Ecto neural progenitor cell (in vitro differentiated cells): ENCODE measurements at places on chromosomes 5 and 9.

DNA sequence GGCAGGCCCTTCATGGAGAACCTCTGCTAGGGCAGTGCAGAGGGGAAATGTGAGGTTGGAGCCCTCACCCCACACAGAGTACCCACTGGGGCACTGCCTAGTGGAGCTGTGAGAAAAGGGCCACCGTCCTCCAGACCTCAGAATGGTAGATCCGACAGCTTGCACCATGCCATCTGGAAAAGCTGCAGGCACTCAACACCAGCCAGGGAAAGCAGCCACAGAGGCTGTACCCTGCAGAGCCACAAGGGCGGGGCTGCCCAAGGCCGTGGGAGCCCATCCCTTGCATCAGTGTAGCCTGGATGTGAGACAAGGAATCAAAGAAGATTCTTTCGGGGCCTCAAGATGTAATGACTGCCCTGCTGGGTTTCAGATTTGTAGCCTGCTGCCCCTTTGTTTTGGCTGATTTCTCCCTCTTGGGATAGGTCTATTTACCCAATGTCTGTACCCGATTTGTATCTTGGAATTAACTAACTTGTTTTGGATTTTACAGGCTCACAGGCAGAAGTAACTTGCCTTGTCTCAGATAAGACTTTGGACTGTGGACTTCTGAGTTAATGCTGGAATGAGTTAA, 16.6 kb upstream of the ZDHHC11 start:
- DNase-seq: no peak

GRCh38 chr9:131179561-131180219, 54.3 kb downstream of the NUP214 start:
- no peak for DNase-seq

- no peak for DNase-seq
Observed at GRCh38 chr5:94505327-94506068, 112.9 kb downstream of the KIAA0825 start.

DNA sequence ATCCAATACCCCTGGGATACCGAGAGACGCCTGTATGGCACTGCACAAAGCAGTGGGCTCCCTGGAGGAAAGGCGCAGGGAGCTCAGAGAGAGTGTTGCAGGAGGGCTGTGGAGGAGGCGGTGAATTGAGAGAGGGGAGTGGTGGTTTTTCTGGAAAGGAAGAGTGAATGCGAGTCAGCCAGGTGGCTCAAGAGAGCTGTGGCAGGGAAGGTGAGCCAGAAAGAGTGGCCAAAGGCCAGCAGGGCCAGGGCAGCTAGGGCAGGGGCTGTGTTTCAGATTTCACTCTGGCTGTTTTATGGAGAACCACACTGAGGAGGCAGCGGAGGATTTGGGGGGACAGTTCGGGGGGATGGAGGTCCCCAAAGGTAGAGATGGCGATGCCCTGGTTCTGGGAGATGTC, 13.0 kb upstream of the DAB2IP start:
- no peak for DNase-seq

GRCh38 chr5:26757941-26758340, 280.4 kb downstream of the CDH9 start:
- no peak for DNase-seq

DNA sequence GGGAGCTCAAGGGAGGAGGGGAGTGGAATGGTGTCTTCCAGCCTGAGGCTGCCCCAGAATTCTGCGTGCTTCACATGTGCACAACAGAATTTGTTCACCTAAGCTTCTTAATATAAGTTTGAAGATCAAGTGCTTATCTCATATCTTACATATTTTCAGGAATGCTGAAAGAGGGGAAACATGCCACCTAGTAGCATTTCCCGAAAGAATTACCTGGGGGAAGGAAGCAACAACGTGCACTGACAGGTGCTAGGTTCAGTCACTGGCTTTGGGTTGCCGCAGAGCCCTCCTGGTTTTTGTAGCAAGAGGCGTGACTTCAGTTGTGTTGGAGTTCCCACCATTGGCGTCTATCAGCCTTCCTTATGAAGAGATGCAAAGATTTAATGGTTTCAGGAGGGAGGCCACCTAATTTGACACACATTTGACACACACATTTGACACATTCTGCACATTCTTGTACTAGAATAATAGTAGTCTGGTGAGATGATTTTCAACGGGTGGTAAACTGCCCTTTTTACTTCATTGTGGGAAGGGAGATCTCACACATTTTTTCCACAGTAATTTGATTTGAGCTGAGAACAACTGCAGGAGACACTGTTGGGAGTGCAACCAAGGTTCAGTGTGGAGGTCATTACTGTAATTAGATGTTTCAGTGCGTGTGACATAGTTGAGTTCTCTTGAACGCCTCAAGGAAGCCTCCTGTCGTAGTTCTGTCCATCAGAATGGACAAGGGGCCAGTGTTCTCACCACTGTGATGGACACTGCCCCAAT, 481.3 kb downstream of the CCDC171 start:
- DNase-seq: no peak

- no peak for DNase-seq
Observed at GRCh38 chr9:80516679-80517078, 944.9 kb downstream of the TLE4 start.

DNA sequence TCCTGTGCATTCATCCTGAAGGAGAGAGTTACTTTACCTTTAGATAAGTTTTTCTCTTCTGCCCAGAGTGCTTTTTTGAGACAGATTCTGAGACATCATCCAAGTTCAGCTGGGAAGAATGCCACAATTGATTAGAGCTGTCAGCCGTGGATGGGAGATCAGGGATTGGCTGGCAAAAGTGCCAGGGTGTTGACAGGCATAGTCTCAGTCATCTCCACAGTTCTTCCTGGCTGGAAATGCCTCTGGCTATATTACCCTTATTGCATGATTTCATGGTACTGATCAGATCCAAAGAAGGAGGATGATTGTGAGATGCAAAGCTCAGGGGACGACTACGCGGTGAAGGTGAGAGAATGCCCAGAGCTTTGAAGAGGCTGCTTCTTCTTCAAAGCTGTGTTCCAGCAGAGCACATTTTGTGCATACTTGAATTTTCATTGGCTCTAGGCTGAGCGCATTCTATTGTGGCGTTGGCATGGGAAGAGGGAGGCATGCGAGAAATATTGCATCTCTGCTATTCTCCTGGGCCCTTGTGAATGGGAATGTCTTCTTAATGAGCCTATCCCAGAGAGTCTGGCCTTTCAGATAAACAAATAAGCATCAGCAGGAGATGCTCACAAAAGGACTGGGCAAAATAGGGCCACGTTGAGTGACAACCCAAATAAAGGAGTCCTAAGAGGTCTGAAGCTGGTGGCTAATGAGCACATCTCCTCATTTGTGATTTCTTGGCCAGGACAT, 82.1 kb downstream of the GRIA1 start:
- DNase-seq: no peak

GRCh38 chr9:129011761-129012181, 16.4 kb downstream of the SH3GLB2 start:
- no peak for DNase-seq

GRCh38 chr9:72139226-72139625, 10.0 kb upstream of the GDA start:
- no peak for DNase-seq

DNA sequence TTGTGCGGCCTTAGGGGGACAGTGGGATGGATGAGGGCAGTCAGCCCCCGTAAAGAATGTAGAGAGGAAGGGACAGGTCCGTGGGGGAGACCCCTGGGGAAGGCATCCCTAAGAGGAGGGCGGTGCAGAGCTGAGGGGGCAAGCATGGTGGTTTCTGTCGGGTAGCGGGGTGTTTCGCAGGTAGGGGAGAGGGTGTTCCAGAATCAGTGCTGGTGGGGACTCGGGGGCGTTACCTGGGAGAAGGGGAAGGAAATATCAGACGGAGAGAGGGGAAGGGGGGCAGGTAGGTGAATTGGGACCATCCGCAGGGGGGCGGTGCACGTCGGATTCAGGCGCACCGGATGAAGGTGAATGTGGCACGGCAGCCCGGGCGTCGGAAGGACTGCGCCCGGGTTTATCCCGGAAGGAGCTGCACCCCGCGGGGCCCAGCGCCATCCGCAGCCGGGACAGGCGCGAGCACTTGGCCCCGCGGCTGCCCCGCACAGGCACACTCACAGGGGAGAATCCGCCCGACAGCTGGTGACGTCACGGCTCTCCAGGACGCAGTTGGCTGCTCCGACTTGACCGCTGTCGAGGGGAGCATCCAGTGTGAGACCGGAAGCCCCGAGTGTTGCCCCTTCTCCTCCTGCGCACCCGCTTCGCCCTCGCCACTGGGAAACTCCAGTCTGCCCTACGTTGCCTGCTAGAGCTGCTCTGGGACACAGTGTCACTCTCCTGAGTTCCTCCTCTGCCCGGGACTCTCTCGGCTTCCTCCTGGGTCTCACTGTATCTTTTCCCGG, 1.3 kb downstream of the CD72 start:
- DNase-seq: peak; percentile 68

DNA sequence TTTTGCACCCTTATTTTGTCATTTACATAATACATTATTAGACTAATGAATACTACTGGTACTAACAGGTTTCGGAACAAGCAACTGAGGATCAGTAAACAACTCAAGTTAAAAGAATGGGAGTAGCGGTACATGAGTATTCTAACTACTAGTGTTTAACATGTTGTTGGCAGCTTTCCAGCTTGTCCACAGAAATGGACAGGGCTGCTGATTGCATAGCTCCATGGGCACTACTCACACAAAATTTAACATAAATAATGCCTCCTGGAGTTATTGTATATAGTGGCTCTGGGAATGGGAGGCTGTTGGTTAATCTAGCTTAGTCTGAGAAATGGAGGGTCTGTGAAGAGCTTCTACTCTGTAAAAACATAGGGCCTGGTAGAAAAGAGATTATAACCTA, 6.7 kb downstream of the NCBP1 start:
- no peak for DNase-seq

- no peak for DNase-seq
Observed at GRCh38 chr5:143494162-143494561, 90.7 kb upstream of the NR3C1 start.

DNA sequence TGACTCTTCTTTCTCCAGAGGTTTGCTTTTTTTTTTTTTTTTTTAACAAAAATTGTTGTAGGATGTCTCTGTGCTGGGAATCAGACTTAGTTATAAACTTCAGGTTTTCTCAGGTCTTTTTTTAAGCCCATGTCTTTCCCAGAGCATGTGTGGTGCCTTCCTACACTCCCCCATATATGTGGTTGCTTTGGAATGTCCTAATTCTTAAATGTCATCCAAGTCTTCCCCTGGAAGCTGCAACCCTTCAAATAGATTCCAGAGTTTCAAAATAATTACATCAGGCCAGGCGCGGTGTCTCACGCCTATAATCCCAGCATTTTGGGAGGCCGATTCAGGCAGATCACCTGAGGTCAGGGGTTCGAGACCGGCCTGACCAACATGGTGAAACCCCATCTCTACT, 73.2 kb upstream of the FAM120A start:
- DNase-seq: no peak

DNA sequence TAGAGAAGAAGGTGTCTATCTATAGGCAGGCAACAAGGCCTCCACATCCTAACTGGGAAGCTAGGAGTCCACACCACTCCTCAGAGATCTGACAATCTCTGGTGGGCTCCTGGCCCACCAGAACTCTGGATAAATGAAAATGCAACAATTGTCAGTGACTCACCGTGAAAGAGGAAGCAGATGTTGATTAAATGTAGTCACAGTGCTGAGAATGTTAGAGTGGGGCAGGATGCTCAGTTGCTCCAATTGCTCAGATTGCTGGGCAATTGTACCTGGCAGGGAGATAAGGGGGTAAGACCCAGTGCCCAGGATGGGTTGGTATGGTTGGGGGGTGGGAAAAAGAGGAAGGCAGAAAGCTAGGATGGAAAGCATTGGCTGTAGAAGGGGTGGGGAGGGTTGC, 4.3 kb downstream of the CCL19 start:
- no peak for DNase-seq

DNA sequence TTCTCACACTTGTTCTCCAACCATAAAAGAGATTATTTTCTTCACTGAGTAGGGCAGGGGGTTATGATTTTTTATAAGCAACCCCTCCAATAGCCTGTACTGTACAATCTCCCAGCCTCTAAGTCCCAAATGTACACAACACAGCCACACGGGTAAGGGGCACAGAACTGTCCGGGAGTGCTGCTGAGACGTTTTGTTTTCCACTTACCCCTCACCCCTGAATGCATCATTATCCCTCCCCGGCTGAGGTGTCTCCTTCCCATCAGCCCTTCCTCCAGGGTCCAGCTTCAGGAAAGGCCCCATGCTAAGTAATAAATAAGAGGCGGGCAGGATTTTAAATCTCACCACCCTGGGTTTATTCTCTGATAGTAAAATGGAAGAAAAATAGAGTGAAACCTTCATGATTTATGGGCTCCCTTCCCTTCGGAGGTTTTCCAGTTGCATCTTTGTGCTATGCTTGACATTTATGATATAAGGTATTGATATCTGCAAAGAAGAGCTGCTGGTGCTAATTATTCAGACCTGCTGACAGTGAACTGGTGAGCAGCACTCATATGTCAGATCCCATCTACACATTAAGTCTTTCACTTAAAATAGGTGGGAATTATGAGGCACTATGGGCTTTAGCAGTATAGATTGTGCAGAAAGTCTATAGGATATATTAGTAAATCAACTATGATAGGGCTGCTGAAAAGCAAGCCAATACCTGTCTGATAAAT, 67.2 kb upstream of the MEGF10 start:
- no peak for DNase-seq

GRCh38 chr9:129337336-129338140, 159.5 kb upstream of the IER5L start:
- no peak for DNase-seq

GRCh38 chr9:36399980-36400331, at the start of gene RNF38:
RNF38 (minus strand) TSS chr9:36400269; CDS start chr9:36400108, 161 bp downstream.
- DNase-seq: no peak

GRCh38 chr5:82735160-82735789, 341.9 kb downstream of the TMEM167A start:
- no peak for DNase-seq
